RCC 7860 (cell line): ENCODE measurements at places on chromosomes 16 and 17.

GRCh38 chr17:32487473-32488176 is 832 bp downstream of the CDK5R1 start:
- no peak for DNase-seq

- DNase-seq: peak; percentile 17
These were observed 133.3 kb upstream of the CIBAR2 start for GRCh38 chr16:85245307-85246172.

- DNase-seq: no peak
These were observed 7.2 kb upstream of the AGRP start for GRCh38 chr16:67490335-67491096.

- no peak for DNase-seq
These were observed 500.7 kb upstream of the HSBP1 start for GRCh38 chr16:83306961-83307593.

- DNase-seq: no peak
These were observed 279.5 kb upstream of the ASIC2 start for GRCh38 chr17:33572615-33573014.

- peak; percentile 56 for DNase-seq
These were observed 133.3 kb downstream of the ZNF778 start for GRCh38 chr16:89350701-89351380.

- DNase-seq: peak; percentile 99
These were observed at the start of gene NFATC2IP for GRCh38 chr16:28950648-28951409. NFATC2IP (plus strand) TSS chr16:28950937; CDS start chr16:28951012, 75 bp downstream.

GRCh38 chr17:70084476-70084875 is 9.5 kb downstream of the KCNJ16 start:
- no peak for DNase-seq

DNA sequence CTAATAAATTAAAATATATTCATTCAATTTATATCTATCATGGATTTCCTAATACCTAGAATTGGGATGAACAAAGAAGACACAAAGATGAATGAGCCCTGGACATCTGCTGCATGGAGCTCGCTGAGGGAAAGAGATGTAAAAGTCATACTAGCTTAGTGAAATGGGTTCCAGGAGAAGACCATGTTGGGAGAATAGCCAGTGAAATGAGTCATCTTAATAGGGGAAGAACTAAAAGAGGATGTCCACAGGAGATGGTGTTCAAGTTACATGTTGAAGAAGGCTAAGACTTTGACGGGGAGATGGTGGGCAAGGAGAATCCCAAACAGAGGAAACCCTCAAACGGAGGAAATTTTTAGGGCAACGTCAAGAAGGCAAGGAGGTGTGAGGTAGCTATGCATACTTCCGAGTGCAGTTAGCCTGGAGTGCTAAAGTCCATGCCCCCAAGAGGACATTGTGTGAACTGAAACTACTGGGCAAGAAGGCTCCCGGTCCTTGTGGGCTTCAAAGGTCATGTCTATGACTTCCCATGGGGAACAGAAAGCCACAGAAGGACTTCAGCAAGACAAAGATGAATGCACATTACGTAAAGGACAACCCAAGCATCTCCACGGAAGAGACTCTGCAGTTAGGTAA is 220.5 kb upstream of the CDH11 start:
- no peak for DNase-seq

DNA sequence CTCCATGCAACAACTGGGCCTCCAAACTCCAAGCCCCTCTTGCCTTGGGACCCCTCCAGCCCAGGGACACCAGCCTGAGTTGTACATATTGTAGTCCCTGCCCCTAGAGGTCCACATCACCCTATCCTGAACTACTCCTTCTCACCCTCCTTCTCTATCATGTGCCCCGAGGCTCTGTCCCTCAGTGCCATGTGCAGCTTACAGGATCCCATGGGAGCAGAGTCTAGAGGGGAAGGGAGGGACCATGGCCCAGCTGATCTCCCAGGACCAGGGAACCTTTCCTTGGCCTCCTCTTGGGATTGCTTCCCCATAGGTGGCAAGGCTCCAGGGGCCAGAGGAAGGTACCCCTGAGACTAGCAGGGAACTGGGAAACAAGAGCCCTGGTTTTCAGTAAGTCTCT is 35.3 kb downstream of the TMEM132E start:
- no peak for DNase-seq

- DNase-seq: no peak
These were observed 3.3 kb downstream of the HOXB1 start for GRCh38 chr17:48527547-48527932.

GRCh38 chr17:28615260-28615940 is 1.4 kb upstream of the RSKR start:
- no peak for DNase-seq

DNA sequence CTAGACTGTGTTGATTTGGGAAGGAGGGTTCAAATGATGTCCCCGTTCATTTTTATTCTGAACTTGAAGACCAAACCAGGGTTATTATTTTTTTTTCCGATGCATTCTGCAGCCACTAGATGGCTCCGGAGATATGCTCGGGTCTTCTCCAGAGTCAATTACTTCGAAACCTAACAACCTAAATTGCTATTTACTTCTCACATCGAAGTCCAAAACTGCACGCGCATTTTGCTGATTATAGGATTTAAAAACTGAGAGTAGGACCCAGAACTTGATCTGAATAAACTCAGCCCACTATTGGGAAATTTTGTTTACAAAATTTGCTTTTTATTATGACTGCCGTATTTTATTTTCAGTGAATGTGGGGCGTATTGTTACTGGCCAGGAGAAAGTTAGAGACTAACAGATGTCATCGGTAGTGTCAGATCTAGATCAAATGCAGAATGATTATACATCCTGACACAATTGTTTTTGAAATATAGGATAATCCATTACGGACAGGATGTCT is 263.8 kb downstream of the HS3ST3A1 start:
- peak; percentile 35 for DNase-seq

- DNase-seq: no peak
These were observed 70.9 kb downstream of the ENGASE start for GRCh38 chr17:79145548-79145947.

DNA sequence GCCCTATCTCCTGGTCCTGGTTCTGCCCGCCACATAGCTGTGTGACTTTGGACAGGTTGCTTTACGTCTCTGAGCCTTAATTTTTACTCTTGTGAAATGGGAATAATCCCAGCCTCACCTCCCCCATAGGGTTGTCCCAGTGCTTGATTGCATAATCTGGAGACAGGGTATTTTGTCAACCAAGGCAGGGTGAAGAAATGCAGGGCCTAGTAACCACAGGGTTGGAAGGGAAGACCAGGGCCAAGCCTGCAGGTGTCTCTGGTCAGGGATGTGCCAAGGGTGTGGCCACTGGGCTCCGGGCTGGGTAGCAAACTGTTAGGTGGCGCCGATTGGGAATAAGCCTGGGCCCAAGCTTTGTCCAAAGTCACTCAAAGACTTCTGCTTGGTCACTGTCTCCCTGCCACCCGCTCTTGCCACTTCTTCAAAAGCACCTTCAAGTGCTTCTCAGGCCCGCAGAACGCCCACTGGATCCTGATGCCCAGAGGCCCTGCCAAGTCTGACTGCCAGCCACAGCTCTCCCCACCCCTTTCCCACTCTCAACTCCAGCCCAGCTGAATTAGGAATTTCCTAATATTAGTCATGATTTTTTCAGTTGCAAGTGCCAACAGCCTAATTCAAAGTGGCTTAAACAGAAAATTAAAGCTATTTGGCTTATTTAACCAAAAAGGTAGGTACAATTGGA is 20.6 kb upstream of the COL1A1 start:
- no peak for DNase-seq

DNA sequence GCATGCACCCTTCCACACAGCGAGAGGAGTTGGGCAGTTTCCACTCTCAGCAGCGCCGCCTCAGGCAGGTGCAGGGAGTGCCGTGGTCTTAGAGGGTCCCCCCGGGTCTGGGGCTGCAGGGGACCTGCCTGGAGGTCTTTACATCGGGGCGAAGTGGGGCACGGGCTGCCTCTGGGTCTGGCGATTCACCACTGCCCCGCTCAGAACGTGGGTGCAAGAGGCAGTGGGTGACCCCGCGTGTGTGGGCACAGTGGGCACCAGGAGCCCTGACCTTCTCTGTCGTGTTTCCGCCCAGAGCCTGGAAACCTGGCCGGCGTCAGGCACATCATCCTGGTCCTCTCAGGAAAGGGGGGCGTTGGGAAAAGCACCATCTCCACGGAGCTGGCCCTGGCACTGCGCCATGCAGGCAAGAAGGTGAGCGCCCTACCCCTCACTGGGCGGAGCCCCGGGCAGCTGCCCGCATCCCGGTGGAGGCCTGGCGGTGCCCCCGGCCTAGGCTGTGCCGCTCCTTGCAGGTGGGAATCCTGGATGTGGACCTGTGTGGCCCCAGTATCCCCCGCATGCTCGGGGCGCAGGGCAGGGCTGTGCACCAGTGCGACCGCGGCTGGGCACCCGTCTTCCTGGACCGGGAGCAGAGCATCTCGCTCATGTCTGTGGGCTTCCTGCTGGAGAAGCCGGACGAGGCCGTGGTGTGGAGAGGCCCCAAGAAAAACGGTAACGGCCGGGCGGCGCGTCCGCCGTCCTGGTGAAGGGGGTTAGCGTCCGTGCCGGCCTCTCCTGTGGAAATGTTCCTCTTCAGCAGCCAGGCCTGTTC is 3.7 kb downstream of the NUBP2 start:
- no peak for DNase-seq

DNA sequence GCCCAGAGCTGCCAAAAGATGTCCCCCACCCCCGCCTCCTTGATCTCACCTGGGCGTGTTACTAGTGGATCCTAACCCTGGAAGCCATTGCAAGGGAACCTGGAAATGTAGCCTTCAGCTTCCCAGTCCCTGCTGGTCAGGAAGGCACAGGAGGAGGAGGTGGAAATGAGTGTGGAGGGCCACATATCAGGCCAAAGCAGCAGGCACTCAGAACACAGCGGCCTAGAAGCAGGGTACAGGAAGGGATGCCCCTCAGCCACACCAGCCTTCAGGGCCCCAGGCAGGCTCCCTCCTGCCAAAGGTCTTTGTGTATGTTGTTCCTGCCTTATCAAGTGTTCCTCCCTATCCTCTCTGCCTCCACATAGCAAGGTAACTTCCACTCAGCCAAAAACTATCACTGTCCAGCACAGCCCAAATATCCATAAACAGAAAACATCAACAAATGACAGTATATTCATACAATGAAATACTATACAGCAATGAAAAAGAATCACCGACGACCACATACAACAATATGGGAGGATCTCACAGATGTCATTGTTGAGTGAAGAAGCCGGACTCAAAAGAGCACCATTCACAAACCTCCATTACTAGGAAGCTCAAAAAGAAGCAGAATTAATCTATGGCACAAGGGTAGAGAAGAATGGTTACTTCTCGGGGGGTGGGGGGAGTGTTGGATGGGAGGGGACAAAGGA is 28.2 kb upstream of the TNFRSF13B start:
- DNase-seq: no peak

DNA sequence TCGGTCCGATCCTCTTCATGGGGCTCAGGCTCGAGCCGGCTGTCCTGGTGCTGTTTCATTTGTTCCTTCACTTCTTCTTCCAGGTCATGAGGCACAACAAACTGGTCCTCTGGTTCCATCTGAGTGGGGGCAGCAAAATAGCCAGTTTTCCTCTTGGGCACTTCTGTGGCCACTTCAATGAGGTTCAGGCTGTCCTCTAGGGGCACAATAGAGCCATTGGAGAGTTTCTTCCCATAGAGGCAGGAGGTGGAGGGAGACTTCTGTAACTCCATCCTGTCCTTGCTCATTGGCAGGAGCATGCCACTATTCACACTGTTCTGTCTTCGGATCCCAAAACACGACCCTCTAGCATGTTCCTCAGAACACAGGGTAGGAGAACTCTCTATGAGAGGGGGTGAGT is 22.9 kb downstream of the MARVELD3 start:
- no peak for DNase-seq

DNA sequence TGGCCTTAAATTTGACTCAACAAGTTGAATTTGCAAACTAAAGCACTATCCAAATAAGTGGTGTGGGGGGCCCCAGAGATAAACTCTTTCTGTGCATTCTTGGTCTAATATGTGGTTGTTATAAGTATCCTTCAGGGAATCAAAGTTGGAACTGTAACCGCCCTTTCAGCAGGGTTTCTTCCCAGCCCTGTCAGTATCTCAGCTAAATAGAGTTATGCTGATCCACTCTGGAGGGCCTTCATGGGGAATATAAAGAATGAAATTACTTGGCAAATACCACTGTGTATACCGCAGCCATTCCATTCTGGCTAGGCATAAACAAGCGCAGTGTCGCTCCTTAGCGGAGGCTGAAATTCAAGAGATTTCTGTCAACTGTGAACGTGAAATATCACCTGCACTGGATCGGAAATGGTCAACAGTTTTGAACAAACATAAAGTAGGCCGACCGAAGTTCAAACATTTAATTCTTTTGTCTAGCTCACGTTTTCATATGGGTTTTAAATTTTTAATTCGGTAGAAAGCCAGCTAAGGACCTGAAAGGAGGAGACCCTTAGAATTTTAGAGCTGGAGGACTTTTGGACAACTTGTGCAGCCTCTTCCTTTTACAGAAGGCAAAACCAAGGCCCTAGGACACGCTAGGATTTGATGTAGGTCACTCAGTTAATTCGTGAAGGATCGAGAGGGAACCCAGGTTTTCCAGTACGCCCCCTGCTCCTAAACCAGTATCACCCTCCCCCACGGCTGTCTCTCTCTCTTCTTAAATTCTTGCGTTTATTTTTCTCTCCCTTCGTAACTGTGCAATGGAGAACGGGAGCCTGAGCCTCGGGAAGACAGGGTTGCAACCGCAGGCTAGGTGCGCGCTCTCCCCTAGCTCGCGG is 74.7 kb downstream of the CHD9 start:
- no peak for DNase-seq

GRCh38 chr17:42436391-42436790 is 13.3 kb upstream of the CAVIN1 start:
- DNase-seq: no peak

DNA sequence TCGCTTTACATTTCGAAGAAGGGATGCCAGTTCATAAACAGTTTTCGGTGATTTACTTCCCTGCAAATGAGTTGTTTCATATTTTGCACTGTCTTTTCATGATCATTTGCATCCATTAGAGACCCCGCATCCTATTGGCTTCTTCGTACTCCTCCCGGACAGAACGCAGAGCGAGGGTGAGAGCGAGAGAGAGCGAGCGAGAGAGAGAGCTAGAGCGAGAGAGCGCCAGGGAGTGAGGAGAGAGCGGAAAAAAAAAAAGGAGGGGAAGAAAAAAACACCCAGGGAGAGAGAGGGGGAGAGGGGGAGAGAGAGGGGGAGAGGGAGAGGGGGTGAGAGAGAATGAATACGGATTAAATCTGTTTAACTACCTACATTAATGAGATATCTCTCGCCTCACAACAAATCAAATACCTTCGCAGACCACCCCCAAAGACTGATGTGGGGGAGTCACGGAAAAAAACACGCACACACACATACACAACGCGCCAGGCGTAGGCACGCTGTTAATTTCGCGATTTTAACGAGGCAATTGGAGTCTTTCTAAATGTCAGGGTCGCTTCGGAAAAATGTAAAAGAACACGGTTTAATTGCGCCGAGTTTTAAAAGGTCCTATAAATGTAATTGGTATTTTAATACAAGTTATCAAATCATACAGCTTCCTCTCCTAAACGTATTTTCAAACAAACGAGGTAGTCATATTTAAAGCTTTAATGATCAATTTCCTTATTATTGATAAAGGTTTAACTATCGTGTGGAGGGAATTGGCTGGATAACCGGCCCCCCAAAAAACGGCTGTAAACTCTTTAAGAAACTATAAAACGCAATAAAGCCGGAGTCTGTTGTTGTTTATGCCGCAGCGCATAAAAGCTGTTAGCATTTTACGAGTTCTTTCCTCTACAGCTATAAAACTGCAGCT is at the start of gene HOXB8:
Gene HOXB8, minus strand, starts transcription at position 246 of the 916 bp plus-strand sequence. CDS start 588 bp downstream, outside the sequence.
- no peak for DNase-seq

GRCh38 chr17:63332286-63332685 is 113.8 kb downstream of the CYB561 start:
- DNase-seq: no peak
